ENCODE measurements at places on chromosomes 6 and 20. TPM values are rescaled to one million over a fixed set of nuclear protein-coding genes. Genes with fewer than 3 reads are reported as not detected.

RUNX2 gene
- polyA plus RNA-seq = 2.8 TPM

TNFRSF21 gene
- 37.0 TPM for polyA plus RNA-seq

ZNF334 gene
- polyA plus RNA-seq = 40.5 TPM

BMP5 gene
- 2.8 TPM for polyA plus RNA-seq

TRAM2 gene
- 50.9 TPM for polyA plus RNA-seq

QRSL1 gene
- 24.2 TPM for polyA plus RNA-seq

RSPO3 gene
- polyA plus RNA-seq = 15.2 TPM

BNIP5 gene
- polyA plus RNA-seq = 0.19 TPM

HBS1L gene
- polyA plus RNA-seq = 69.9 TPM

RBBP8NL gene
- polyA plus RNA-seq = 2.9 TPM

LIN28B gene
- polyA plus RNA-seq = 0.32 TPM

EYA4 gene
- 10.2 TPM for polyA plus RNA-seq

PAK5 gene
- polyA plus RNA-seq = 0.52 TPM

ZNF831 gene
- 0.09 TPM for polyA plus RNA-seq

PSORS1C1 gene
- polyA plus RNA-seq = 0.36 TPM

SPEF1 gene
- polyA plus RNA-seq = 3.2 TPM

FAM217A gene
- polyA plus RNA-seq = 1.6 TPM

TTLL9 gene
- polyA plus RNA-seq = 5.6 TPM

PTCRA gene
- 0.41 TPM for polyA plus RNA-seq

FAXC gene
- 3.7 TPM for polyA plus RNA-seq

SLC35F1 gene
- polyA plus RNA-seq = 2.2 TPM

Measured in renal pelvis (tissue), 12 donors.